CD4-positive, alpha-beta T cell treated with Interleukin-4 for 4 hours (primary cell): ENCODE measurements at places on chromosomes 13 and 19.
A peak's percentile ranks its signal among the peaks of the same experiment; 100 is the strongest.

DNA sequence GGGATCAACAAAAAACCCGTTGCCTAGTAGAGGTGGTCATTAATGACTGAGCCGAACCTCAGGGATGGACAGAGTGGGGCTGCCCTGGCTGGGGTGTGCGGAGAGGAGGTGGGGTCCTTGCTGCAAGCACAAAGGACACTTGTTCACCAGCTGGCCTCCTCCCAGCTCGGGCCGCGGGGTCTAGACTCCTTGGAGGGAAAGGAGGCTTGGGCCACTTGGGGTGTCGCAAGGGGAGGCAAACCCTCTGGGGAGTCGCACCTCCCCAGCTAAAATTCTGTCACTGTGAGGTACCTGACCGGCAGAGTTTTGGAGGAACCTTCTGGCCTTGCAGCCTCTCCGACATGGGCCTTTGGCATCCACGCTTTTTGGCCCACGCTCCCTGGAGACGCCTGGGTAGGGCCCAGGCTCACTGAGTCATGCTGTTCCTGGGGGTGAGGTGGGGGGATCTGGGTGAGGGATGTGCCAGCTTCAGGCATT is 8.2 kb downstream of the KLHL26 start:
- DNase-seq, result no peak

- no peak for DNase-seq
These were observed 19.7 kb downstream of the ZNF433 start for GRCh38 chr19:12015753-12016116.

- DNase-seq, result no peak
These were observed 87.3 kb upstream of the FBXL3 start for GRCh38 chr13:77114271-77114670.

DNA sequence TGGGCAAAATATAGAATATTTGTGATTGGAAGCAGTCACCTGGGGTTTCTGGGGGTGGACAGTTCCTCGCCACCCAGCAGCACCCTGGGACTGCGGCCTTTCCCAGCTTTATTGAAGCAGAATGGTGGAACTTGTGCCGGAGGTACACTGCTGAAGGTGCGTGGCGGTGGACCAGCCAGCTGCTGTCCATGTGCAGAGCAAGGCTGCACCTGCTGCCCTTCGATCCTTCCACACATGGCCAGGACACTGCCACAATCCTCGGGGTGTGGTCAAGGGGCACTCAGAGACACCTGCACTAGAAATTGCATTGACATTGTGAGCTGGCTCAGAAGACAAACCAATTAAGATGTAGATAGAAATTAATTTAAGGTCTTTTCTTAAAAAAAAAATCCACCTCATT is 11.4 kb upstream of the GPI start:
- no peak for DNase-seq

DNA sequence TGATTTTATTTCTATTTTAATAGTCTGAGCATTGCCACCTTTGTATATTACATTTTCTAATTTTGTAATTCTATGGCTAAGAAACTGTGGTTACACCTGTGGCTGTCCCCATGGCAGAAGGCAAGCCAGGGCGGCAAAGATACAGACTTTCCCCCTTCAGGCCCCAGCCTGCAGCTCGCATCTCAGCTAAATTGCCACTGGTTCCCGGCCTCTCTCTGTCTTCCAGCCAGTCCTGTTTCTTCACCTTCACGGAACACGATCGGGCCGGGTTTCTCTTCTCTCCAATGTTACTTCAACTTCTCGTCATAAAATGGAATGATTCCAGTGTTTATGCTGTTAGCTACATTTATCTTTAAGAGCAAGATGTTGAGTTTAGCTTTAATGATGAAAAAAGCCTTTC is 124.5 kb upstream of the ZNF507 start:
- no peak for DNase-seq

- no peak for DNase-seq
These were observed 19.2 kb downstream of the SBNO2 start for GRCh38 chr19:1154731-1155351.

GRCh38 chr19:18233224-18233825 is 7.1 kb upstream of the PDE4C start:
- DNase-seq, result peak; percentile 16

DNA sequence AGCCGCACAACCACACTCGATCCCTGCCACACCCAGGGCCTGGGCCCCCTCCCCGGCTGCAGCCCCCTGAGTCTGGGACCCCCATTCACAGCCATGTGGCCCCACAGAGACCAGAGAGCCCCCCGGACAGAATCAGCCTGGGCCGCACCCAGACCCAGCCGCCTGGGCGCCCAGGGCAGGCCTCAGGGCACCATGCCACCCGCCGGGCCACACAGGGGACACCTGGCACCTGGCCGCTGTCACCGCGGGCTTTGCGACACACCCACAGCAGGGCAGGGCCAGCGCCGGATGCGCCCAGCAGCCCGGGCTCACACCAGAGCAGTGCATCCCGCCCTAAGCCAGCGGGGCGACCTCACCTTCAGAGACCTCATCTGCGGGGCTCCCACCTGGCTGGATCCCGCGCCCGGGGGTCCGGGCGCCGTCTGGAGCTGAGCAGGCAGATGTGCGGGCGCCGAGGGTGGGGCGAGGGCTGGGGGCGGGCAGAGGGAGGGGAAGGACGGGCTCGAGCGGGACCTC is 443 bp downstream of the TBXA2R start:
- DNase-seq, result no peak

DNA sequence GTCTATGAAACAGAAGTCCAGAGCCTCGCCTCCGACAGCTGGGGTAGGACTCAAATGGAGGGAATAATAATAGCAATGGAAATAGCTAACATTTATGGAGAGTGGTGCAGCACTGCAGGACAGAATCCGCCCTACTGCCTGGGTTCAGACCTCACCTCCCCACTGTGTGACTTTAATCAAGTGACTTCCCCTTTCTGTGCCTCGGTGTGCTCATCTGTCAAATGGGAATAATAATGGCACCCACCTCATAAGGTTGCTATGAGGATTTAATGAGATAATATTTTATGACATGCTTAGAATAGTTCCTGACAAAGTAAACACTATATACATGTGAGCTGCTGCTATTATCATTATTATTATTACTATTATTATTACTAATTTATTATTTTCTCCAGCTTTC is 3.2 kb downstream of the LRFN1 start:
- DNase-seq, result no peak

DNA sequence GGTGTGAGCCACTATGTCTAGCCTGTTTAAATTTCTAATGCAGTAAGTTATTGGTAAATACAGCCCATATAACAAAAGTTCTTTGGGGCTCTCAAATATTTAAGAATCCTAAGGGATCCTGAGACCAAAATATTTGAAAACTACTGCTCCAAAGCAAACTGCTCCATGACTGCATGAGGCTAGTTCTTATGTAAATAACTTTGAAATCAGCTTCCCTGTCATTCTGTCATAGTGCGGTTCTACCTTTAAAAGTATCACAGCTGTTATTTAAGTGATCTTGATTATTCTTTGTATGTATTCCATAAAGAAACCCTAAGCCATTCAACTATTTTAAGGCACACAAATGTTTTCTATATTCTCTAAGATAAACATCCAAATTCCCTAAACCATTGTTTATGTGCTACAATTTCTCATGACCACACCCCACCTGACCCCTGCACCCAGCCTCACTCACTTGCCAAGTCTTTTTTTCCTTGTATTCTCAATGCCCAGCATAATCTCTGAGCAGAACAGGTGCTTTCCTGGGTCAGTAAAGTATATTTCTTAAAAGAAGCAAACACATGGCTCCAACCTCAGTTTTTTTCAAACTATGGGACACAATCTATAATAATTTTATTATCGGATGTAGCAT is 146.6 kb downstream of the RNF17 start:
- DNase-seq, result no peak

- DNase-seq, result no peak
These were observed 4.3 kb downstream of the YJEFN3 start for GRCh38 chr19:19532806-19533701.

- DNase-seq, result no peak
These were observed 607.1 kb downstream of the SLITRK6 start for GRCh38 chr13:85191996-85192718.

DNA sequence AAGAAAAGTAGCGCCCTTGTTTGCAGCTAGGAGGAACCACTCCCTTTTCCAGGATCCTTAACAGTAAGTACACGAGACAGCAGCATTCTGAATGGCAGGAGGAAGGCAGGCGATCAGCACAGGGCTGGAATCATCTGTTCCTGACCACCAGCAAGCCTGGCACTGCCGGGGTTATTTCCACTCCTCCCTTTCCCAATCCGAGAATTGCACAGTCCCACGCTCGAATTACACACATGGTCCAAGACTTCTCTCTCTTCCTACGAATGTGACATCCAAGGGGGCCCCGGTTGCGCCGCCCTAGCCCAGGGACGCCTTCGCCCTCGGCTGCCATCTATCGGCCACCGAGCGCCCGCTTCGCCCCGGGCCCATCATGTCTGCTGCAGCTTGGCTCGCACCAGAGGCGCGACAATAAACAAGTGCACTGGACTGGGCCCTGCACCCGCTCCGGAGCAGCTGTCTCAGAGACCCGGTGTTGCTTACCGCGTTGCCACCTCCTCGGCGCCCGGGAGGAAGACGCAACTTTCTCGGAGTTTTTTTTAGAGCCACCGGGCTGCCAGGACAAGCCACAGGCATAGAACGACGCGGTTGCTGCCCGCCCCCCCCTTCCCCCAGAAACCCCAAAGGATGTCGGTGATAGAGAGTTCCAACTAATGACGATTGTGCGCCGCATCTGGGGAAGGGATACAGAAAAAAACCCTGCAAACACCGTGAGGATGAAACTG is at the start of gene SLITRK5:
Gene SLITRK5, plus strand, starts transcription at position 341 of the 722 bp plus-strand sequence. CDS start 4,018 bp downstream, outside the sequence.
- DNase-seq, result peak; percentile 18

DNA sequence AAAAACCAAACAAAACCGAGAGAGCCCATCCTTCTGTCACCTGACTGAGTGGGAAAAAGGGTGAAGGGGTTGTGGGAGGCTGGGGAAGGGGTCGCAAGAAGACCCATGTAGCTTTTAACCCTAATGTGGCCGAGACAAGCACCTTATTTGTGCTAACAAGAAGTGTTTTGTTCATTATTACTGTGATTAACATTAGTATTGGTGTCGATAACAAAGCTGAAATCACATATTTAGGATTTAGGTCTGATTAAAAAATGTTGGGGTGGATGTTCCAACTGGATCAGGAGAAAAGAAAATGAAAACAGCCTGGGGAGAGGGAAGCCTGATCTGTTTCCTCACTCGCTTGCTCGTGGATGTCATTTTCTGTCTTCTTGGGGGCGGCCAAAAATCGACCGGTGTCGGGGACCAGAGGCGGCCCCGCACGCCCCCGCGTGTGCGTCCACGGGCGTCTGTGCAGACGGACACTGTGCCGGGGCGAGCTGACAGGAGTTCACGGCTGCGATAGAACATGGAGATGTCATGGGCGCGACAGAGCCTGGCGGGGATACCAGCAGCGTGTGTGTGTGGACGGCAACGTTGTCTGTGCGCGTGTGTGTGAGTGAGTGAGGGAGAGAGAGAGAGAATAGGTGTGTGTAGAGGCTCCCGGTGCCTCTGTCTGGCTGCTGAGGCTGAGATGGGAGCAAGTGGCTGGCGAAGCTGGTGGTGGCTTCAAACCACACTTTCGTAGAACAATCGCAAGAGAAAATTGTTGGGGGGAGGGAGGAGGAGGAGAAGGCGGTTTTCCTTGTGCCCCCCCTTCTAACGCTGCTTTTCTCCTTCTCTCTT is 29.1 kb downstream of the NFIX start:
- DNase-seq, result no peak
